ENCODE measurements at places on chromosomes 16 and 17.

GRCh38 chr17:63700528-63701455, 867 bp upstream of the LIMD2 start:
- peak; percentile 50 for DNase-seq

DNA sequence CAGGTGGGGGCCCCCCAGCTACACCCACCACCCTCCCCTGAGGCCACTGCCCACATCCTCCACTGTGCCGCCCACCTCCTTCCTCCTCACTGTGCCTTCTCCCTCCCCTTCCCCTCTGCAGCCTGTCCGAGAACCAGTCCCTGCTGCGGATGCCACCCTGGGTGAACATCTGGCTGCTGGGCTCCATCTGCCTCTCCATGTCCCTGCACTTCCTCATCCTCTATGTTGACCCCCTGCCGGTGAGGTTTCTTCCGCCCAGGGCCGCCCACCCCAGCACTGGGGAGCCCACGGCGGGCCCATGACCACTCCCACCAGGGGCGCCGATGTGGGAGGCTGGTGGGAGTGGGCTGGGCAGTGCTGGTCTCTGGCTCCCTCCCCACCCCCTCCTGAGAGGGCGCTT, 22.1 kb downstream of the RABEP2 start:
- DNase-seq: no peak

DNA sequence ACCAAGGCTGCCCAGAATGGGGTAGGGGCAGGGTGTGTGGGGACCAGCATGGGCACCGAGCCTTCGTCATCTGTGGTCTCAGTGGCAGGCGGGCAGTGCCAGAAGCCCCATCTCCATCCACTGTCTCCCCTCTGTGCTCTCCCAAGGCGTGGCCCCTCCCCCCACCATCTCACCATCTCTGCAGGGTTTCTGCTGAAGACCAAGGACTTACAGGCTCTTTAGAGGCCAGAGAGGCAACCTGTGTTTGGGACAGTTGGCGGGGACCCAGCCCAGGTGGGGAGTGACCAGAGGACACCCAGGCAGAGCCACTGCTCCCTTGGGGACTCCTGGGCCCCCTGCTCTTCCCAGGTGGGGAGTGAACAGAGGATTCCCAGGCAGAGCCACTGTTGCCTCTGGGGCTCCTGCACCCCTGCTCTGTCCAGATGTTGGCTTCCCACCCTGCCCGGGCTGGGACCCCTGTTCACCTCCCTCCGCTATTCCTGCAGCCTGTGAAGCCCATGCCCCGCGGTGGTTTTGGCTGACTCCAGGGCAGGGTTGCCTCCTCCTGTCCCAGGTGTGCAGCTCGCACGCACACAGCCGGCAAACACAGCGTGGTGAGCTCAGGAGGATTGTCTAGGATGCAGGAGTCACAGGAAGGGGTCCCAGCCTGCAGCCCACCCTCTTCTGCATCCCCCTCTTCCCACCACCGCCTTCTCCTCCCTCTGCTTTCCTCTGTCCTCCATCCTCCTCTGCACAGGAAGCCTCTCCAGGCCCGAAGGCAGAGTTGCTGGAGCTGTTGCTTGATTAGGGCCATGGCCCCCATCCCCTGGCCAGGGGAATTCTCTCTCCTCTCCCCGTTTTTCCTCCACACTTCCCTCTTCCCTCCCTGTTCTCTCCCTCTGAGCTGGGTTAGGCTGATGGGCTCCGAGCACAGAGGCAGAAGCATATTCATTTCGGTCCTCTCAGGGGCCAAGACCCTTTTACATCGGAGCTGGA, 45.0 kb downstream of the SLC7A5 start:
- DNase-seq: no peak

DNA sequence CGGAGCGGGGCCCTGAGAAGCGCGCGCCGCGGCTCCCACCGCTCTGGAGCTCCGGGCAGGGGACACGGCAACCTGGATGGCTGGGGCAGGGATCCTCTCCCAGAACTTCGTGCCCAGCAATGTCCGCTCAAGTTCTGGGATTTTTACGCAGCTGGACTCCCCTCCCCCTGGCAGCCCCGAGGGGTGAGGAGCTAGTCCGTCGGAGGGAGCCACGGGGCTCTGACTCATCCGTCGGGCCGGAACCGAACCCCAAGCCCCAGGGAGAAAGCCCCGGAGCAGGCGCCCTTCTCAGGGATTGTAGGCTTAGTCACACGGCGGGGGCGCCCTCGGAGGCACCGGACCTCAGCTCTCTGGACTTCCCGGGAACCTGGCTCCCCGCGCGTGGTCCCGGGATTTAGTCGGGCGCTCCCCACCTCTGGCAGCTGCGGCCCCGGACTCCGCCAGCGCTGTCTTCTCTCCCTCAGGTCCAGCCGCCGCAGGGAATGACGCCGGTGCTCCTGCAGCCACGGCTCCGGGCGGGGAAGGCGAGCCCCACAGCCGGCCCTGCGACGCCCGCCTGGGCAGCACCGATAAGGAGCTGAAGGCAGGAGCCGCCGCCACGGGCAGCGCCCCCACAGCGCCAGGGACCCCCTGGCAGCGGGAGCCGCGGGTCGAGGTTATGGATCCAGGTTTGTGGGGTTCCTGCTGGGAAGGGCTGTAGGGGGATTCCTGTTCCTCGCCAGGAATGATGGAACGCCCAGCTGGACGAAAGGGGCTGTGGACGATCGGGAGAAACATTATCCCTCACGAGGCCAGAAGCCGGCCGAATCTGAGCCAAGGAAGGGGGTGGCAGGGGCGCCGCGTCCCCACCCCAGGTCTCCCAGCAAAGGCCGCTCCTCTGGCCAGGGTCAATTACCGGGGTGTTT, 830 bp downstream of the SPHK1 start:
- peak; percentile 55 for DNase-seq

DNA sequence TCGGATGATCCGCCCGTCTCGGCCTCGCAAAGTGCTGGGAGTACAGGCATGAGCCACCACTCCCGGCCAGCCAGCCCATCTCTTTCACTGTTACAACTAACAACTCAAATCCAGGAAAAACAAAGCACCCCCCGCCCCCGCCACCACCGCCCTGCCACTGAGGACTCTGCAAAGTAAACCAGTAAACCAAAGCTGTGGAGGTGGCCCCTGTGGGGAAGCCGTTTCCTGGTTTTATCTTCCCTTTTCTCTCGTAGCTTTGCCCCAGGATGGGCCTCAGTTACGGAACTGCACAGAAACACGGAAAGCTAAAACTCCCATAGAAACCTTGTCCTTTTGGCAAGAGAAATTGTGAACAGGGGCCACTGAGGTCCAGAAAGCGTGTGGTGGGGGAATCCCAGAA, 17.5 kb downstream of the CHMP6 start:
- no peak for DNase-seq

DNA sequence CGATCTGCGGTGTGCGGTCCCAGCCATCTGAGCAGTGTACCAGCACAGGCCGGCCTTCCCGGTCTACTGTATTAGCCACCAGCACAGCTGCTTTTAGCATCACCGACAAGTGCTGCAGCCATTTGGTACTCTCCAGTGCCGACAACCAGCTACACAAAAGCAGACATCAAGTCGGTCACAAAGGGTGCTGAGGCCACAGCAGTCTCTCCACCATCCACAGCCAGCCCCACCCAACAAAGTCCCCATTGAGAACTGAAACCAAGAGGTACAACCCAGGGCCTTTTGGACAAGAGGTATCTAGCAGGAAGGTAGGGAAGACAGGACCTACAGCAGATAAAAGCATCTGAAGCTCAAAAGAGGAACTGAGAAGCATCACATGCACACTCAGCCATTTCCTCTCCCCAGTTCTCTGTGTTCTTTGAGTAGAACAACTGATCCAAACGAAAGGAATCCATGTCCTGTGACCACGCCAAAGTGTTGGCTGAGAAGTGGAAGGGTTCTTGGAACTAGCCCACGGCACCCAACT, 9.5 kb downstream of the MTMR4 start:
- DNase-seq: no peak

GRCh38 chr17:46796956-46797530, 21.4 kb downstream of the WNT3 start:
- DNase-seq: no peak

- no peak for DNase-seq
These were observed 8.2 kb downstream of the CAVIN1 start for GRCh38 chr17:42414704-42415409.

DNA sequence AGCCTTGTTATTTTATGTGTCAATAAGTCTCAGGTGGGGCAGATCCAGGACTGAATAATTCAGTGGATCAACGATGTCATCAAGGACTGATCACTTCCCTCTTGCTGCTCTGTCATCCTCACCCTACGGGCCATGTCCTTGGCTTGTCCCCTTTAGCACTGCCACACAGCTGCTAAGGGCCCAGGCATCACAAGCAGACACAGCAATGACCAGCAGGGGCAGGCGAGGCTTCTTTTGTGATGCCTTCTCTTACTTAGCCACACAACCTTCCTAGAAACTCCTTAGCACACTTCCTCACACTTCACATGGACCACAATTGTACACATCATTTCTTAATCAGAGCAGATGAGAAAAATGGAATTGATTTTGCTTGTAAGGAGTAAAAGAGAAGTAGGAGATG, 356.3 kb upstream of the SOX9 start:
- DNase-seq: no peak

- peak; percentile 12 for DNase-seq
These were observed 63.2 kb downstream of the NKD1 start for GRCh38 chr16:50611332-50611934.

DNA sequence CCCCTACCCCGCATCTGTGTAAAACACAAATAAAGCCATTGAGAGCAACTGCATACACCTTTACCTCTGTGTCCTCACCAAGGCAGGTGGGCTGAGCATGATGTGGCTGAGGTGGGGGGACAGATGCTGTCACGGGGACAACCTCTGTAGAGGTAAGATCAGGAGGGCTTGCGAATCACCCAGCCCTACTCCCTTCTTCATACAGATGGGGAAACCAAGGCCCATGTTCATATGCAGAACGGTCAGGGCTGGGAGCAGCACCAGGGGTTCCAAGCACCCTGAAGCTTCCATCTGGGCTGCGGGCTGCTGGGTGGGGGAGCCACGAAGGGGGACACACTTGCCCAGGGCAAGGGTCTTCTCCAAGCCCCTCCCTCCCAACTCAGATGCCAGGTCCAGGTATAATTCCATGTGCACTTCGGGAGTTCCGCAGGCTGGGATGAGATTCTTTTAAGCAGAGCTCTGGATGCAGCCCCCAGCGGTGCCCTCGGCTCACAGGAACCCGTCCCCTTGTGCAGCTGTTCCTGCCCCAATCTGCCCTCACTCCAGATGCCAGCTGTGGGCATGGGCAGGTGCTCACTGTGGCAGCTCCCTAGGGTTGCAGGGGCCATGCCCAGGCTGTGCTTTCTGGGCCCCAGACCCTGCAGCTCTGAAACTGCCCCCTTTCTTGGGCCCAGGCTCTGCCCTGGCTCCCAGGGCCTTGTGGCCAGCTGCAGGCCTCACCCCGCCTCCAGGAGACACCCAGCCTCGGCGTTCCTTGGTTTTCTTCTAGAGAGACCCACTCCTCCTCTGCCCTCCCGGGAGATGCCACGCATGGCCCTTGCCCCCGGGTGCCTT, 9.6 kb downstream of the CTRB1 start:
- no peak for DNase-seq
